ENCODE measurements at places on chromosomes 16 and 17.

DNA sequence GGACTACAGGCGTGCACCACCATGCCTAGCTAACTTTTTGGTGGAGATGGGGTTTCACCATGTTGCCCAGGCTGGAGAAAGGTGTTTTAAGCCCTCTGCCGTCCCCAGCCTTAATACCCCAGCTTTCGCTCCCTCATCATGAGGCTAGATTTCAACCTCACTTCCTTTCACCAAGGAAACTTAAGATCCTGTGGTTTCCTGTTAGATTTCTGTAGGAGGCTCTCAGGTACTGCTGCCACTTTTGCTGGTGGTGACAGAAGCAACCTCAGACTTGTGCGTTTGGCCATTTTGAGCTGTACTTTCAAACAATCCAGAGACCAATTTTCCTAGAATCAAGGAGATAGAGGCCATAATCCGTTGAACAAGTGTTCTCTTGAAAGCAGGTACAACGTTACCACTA is 36.2 kb downstream of the MPHOSPH6 start:
- no peak for DNase-seq

DNA sequence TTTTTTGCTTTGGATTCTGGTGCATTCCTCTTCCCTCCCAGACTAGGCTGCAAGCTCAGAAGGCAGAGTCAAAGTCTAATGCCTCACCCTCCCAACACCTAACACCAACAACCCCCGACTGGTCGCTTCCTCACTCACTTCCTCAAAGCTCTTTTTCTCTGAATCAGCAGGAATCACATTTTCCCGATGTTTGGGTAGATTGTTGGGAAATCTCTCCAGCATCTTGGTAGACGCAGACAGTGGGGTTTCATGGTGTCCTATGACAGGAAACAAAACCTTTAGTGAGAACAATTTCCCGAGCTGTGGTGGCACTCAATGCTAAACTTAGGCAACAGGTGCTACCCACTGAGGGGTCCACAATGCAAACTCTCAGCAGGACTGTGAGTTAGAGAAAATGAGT is 39.9 kb upstream of the ICAM2 start:
- no peak for DNase-seq

GRCh38 chr16:2967211-2967631 is 1.9 kb upstream of the PAQR4 start:
- no peak for DNase-seq

GRCh38 chr17:19626079-19626478 is 22.5 kb upstream of the ALDH3A2 start:
- DNase-seq = no peak

DNA sequence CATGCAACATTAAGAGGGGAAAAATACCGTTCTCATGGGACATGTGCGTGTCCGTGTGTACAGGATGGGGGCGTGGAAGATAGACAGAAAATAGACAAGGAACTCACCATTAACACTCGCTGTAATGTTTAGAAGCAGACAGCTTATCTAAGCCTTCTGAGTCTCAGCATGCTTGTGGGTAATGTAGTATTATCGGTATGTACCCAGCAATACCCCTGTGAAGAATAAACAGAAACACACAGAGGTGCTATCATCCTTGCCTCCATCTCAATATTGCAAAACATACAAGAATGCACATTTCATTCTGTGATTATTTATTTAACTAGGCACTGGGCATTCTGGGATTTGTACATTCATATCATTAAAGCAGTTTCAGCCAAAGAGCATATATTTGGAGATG is 42.0 kb upstream of the RBFOX1 start:
- DNase-seq = no peak

DNA sequence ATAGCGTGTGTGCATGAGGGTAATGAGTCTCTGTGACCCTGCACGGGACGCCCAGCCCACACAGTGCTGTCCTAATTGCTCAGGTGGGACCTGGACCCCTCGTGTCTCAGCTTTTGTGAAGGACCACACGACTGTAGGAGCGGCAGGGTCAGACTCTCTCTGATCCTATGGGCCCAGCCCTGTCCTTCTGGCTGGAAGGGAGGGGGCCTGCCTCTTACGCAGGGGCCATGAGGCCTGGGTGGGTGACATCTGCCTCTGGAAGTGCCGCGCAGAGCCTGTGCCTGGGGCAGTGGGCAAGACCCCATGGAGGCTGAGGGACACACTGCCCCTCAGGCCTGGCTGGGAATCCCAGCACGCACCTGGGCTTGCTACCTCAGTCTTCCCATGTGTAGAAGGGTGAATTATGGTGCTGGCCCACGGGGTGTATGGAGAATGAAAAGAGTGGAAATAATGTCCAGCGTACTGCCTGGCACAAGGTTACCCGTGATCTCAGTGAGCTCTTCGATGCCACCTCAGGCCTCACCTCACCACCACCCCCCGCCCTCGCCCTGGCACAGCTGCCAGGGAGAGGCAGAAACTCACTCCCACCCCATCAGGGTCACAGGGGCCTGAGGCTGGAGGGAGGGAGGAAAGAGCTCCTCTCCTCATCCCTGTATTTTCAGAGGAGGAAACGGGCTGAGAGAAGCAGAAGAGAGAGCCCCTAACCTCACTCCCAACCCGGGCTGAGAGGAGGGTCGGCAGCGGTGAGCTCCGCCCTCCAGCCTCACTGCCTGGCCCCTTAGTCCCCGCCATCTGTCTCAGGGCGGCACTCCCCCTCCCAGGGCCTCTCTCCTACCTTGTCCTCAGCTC is 27.1 kb upstream of the DBNDD1 start:
- no peak for DNase-seq

DNA sequence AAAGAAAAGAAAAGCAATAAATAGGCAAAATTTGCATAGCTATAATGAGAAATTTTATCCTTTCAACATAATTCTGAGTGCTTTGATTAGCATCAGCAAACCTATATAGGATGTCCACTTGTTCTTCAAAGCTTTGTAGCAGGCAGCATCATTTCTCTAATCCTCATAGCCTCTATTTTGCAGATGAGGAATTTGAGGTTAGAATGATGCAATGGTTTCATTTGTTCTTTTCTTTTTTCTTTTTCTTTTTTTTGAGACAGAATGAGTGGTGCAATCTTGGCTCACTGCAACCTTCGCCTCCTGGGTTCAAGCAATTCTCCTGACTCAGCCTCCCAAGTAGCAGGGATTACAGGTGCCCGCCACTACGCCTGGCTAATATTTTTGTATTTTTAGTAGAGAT is 594.4 kb downstream of the TOX3 start:
- no peak for DNase-seq

DNA sequence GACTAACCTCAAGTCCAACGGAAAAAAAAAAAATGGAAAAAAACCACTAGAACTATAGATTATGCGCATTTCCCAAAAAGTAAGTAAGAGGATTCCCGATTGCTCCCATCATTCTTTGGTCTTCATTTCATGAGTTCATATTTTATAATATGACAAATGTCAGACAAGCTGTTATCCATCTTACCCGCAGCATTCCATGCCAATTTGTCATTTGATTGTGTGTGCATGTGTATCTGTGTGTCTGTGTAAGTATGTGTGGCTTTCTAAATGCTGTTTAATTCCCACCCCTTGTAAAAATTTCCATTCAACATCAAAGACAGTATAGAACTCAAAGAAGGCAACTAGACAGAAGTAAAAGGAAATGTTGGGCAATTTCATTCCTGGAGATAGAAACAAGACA is 434.1 kb downstream of the CDH11 start:
- DNase-seq = no peak

DNA sequence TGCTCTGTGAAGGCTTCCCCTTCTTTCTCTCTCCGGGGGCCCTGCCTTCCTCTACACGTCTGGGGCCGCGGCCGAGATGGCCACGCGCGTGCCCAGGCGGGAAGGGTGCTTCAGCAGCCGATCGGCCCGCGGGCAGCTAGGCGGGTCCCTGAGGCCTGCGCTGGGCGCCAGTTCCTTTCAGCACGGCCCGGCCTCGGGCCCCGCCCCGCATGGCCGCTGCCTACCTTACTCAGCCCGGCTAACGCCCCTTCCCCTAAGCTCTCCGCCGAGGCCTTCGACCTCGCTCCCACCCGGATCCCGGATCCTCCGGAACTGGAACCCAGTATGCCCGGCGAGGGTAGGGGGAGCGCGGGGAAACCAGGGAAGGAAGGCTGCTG is 335 bp downstream of the TMEM11 start:
- no peak for DNase-seq

DNA sequence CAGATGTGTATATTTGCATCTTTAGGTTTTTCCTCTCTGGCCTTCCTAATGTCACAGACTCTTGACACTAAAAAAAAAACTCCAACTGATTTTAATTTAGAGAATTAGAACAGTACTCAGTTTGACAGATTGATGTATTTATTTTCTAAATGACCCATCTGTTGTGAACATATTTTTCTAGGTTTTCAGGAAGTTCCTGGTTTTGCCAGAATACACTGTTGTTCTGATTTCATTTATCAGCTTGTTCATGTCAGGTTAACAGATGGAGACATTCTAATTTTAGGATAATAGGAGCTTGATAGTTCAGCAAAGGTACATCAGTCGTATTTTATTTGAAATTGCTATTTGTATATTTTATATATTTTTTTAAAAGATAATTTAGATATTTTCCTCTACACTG is 133.4 kb downstream of the TANC2 start:
- no peak for DNase-seq

- no peak for DNase-seq
These were observed 158.6 kb upstream of the SDK2 start for GRCh38 chr17:73802871-73803270.

GRCh38 chr17:81967533-81968395 is 6.8 kb upstream of the NOTUM start:
- DNase-seq = peak; percentile 84

DNA sequence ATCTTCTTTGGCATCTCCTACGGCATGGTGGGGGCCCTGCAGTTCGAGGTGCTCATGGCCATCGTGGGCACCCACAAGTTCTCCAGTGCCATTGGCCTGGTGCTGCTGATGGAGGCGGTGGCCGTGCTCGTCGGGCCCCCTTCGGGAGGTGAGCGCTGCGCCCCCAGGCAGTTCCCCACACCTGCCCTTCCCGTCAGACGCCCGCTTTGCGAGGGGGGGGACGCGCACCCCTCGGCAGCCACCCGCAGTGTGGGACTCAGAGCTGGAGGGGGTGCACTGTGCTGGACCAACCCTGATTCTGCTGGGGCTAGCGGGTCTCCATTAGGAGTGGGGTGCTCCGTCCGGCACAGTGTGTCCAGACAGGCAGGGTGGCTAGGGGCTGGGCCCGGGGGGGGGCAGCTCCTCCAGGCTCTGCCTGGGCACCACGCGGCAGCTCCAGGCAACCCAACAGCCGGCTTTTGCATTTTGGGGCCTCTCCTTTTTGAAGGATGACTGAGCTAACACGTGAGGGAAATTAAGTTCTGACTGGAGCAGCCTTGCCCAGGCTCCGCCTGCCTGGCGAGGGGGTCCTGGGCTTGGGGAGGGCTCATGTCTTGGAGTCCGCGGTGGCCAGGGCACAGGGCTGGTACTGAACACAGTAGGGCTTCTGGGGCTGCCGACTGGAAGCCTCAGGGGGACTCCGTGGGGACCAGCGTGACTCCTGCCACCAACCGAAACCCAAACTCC is 9.1 kb downstream of the SLC16A3 start:
- DNase-seq = no peak

DNA sequence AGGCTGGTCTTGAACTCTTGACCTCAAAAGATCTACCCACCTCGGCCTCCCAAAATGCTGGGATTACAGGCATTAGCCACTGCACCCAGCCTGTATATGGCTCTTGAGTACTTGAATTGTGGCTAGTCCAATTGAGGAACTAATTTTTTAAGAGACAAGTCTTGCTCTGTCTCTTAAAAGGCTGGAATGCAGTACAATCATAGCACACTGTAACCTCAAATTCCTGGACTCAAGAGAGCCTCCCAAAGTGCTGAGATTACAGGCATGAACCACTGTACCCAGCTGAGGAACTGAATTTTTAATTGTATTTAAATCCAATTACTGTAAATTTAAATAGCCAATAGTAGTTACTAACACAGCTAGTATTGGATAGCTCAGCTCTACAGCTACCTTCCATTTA is 50.6 kb downstream of the MED13 start:
- DNase-seq = no peak

DNA sequence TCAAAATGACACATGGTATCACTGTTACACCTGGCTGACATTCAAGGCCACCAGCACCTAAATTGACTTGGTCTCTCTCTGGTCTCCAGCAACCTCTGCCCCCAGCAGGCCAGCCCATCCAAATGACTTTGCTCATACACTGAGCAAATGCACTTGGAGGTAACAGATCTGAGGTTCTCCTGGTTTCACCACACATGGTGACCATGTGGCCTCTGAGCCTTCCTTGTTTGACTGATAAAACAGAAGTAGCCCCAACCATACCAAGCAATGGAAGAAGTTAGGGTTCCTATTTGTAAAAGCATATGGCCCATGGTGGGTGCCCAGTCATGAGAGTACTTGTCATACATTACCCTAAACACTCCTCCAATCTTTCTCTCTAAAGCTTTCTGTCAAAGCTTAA is 181.7 kb downstream of the MRTFB start:
- DNase-seq = no peak

GRCh38 chr17:28812748-28813377 is 29.7 kb downstream of the FAM222B start:
- DNase-seq = no peak

- no peak for DNase-seq
These were observed 26.2 kb upstream of the PIK3R5 start for GRCh38 chr17:8991514-8992285.

DNA sequence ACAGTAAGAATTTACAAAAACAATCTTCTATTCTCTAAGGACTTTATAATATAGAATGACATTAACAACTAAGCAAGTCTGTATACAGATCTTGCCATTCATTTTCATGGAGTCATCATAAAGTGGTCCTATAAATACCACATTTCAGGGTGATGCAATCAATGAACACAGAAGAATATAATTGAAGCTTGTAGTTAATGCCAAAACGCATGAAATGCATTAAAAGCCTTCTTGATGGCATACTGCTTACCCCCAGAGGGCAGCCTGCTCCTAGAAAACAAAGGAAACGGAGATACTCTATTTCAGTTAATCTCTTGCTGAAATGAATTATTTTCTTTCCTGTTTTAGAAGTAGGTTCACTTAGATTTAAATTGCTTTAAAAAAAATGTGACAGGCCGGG is 45.2 kb upstream of the STAC2 start:
- no peak for DNase-seq
